ENCODE measurements at places on chromosomes 7 and 10.

DNA sequence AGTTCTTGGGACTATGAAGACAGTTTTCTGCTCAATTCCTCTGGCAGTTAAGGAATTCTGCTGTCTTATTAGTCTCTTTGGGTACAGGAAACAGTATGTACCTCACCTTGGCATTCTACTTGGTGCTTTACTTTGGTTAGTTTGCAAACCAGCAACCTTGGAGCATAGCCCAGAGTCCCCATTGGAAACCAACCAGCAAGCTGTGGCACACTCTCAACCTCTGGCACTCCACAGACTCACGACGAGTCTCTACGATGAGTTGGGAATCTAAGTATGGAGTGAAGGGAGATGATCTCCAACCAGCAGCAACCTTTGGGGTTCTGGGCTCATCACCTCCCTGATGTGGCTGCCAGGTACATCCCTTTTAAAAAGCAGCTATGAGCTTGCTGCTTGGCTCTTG lies 43.8 kb downstream of the TPK1 start:
- no peak for DNase-seq

DNA sequence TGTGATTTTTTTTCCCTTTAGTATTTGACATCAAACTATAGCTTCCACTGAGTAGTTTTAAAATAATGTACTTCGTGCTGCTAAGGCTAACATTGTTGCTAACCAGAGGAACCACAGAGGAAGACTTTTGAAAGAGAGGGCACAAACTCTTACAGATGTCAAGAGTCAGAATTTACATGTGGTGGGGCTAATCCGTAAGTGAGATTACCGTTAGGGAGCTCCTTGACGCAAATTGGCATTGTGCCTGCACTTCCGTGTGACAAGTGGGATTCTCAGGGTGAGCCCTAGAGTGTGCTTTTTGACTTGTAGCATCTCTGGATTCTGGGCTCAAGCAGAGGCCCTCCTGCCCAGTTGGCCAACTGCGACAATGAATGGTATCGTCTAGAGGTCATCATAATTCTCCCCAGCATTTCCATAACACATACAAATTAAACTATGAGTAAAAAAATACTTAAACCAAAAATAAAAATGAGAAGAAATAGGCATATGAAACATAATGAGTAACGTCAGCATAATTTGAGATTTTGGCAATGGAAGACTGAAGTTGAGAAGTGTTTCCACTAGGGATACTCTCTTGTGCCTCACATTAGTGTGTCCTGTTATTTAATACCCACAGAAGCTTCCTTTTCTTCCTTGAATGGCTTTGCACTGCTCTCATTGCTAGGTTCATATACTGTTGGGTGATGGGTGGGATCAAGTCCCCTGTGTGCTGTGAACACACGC lies 164.0 kb downstream of the SDK1 start:
- peak; percentile 81 for DNase-seq

DNA sequence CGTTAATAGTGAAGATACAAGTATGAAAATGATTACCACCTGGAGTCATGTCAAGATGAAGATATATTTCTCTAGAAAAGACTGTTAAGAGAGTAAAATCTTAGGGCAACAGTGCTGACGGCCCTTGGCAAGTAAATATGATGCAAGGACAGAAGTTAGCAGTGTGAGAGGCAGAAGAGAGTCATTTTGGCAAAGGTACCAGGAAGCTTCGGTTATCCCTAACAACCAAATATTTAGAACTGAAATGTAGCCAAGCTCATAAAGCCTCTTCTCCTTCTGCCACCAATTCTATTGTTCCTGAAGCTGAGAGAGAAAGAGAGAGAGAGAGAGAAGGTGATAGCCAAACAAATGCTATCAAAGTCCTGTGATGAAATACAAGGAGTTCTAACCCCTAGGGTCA lies 109.6 kb downstream of the MACC1 start:
- no peak for DNase-seq

DNA sequence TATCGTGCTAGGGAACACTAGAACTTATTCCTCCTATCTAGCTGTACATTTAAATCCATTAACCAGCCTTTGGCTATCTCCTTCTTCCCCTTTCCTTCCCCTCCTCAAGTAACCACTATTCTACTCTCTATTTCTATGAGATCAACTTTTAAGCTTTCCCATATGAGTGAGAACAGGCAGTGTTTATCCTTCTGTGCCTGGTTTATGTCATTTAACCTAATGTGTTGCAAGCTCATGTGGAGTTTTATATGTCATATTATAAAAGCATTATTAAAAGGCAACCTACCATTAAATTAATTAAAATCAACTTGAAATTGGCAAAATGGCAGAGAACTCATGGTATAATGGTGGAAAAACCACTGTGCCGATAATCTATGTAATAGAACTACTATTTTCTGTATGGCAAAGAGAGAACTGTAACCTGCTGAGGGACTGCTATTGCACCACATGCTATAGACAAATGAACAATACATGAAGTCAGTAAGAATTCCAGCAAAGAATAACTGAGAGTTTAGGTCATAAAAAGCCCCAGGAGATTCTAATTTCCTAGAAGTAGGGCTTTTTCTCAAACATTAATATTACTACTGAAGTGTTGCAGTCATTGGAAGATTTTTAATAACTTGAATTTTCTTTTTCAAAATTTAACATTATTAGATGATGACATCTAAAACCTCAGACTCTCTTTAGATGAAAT lies 81.8 kb downstream of the LRRN3 start:
- DNase-seq = no peak

DNA sequence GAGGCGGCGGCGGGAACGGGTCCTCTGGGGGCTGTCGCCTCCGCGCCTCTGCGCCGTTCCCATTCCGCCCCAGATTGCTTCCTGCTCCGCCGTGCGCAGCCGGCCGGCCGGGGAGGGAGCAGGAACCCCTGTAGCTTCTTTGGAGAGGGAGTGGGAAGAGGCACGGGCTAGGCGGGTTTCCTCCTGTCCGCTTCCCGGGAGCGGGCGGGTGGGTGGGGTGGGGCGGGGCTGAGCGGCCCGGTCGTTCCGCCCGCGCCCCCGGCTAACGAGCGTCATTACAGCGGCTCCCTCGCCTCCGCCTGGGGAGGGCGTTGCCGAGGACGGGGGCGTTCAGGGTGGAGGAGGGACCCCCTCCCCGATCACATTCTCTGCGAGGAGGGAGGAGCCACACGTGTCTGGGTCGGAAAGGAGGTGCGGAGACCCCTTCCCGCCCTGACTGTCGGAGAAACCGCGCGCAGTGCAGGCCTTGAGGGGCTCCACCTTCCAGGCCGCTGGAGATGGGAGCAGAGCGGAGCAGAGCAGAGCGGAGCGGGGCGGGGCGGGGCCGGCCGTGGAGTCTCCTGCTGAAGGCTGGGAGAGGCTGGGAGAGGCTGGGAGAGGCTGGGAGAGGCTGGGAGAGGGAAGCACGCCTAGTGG lies 39.7 kb downstream of the AGAP3 start:
- DNase-seq = no peak

GRCh38 chr7:54898659-54899340 lies 120.0 kb upstream of the EGFR start:
- DNase-seq = no peak

DNA sequence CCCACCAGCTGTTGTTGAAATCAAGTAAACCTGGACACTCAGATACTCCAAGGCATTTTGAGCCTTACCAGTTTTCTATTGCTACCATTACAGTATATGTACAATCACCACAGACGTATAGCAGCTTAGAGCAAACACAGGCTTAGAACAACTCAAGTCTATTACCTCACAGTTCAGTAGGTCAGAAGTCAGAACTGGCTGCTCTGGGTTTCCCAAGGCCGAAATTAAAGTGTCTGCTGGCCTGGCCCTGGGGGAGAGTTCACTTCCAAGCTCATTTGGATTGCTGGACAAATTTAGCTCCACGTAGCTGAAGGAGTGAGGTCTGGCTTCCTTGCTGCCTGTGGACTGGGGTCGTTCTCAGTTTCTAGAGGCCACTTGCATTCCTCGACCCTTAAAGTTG lies 260.1 kb upstream of the LRRN3 start:
- no peak for DNase-seq

GRCh38 chr7:2110610-2111396 lies 121.9 kb downstream of the MAD1L1 start:
- no peak for DNase-seq

- no peak for DNase-seq
Observed at GRCh38 chr7:1754345-1754908, 84.3 kb downstream of the ELFN1 start.

GRCh38 chr7:39958038-39958437 lies 8.0 kb downstream of the CDK13 start:
- DNase-seq = no peak

GRCh38 chr7:100360135-100360854 lies 2.4 kb downstream of the PILRB start:
- no peak for DNase-seq

GRCh38 chr10:92291921-92292845 lies 1.2 kb downstream of the MARCHF5 start:
- DNase-seq = peak; percentile 57

DNA sequence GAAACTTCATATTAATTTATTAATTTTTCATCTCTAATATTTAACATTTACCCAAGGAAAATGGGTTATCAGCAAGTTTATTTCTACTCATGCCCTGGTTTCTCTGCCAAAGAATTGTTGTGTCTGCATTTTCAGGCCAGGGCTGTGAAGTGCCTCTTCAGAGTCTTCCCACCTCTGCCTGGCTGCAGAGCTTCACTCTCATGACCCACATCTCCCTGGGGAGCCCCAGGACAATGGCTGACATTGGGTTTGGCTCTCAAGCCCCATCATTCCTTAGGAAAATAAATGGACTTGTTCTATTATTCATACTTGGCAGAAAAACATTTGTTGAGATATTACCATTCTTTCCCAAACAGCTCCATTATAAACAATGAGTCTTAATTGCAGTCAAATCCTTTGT lies 30.3 kb downstream of the CACNA2D1 start:
- DNase-seq = no peak

DNA sequence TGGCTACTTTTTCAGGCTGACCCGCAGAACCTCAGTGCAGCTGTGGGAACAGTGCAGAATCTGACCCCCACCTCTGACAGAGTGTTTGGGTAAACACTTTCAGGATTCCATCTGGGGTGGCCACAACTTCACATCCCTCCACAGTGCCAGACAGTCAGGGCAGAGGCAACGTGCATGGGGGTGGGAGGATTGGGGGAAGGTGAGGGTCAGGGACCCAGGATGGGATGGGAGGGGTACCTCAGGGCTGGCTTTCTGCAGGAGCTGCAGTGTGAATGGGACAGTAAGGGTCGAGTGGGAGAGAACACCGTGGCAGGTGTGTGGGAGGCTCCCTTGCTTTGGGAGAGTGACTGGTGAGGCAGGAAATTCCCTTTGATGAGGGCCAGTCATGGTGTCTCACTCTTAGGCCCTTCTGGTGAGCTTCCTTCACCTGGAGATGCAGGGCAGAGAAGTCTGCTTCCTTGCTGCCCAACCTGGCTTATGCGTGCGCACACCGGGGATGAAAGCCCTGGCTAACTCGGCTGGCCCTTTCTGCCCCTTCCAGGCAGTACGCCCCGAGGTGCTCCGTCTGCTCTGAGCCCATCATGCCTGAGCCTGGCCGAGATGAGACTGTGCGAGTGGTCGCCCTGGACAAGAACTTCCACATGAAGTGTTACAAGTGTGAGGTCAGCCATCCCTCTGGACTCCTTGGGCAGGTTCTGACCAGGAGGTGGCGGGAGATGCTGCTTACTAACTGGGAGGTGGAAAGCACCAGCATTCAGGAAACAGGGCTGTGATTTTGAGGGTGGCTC lies 8.4 kb downstream of the ZYX start:
- DNase-seq = no peak

DNA sequence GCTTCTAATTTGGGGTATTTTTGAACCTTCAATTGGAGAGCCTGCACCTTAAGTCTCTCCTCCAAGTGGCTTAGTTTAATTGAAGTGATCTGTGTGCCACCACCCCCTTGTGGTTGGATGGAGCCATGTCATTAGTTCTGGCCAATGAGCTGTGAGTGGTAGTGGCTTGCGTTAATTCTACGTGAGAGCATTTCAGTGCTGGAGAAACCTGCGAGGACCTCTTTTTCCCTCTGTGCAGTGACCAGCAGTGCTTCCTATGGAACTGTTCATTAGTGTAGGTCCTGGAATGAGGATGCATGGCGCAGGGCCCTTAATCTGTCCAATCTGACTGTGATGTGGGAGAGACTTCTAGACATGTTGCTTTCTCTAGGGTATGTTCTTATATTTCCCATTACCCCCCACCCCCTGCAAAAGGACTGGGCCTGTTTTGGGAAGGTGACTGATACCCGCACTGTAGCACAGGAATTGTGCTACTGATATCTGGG lies 3.8 kb downstream of the HILPDA start:
- peak; percentile 77 for DNase-seq

DNA sequence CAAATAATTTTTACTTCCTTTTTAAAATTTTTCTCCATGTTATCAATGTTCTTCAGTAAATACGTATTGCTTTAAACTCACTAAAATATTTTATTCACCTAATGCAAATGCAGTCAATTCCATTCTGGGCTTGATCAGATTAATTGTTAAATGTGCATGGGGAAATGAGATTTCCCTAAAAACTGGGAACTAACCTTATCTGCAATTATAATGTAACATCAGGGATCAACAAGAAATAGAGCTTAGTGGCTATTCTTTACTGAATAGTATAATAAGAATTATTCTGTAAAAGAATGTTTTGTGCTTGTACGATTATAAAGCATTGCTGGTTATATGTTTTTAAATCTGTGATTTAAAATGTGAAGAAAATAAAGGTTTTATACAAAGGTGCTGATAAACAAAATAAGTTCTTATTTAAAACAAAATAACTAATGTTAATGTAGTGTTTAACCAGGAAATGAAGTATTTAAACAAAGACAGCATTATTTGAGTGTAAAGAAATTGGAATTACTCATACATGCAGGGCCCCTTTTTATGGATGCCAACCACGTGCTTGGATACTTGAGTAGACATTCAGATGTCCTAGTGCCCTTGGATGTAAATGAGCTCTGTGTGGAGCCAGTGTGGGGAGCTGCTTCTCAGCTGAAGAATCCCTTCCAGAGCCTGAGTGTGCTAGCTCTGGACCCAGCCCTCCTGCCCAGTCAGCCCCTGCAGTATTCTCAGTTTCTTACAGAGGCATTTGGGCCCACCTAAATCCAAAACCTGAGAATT lies 84.2 kb downstream of the REEP3 start:
- DNase-seq = no peak

DNA sequence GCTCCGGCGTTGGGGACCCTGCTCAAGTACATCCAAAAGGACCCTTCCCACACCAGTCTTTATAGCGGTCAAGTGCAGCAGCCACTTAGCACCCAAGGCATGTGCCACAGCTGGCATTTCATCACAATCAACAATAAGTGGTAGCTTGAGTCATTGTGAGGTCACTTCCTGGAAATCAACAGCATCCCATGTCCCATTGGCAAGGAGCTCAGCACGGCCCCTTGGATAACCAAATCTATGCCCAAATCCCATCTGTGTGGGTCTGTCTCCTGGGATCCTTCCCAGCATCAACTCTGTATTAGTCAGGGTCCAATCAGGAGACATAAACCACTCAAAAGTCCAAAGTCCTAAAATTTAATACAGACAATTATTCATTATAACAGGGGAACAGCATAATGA lies 27.1 kb downstream of the MDH2 start:
- DNase-seq = no peak

DNA sequence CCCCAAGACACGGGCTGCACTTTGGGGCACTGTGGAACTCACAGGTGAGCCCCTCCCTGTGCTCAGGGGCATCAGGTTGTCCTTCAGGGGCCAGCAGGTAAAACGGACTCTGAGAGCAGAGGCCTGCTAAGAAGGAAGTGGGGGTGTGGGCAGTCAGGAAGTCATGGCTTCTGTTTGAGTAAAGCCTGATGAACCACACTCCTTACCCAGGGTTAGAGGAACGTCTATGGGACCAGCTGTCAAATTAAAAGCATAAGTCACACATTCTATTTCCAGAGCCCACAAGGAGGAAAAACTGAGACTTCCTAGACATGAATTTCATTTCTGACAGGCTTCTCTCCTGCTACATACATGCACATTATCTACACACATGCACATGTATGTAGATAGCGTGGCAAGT lies 616.4 kb downstream of the SDK1 start:
- no peak for DNase-seq

All from stimulated activated naive CD8-positive, alpha-beta T cell treated with anti-CD3 and anti-CD28 coated beads, Interleukin-15, amount 100 ng/mL, for 72 hours (primary cell).